ENCODE measurements at places on chromosomes 4 and X. TPM values are rescaled to one million over a fixed set of nuclear protein-coding genes. Genes with fewer than 3 reads are reported as not detected.

DNA sequence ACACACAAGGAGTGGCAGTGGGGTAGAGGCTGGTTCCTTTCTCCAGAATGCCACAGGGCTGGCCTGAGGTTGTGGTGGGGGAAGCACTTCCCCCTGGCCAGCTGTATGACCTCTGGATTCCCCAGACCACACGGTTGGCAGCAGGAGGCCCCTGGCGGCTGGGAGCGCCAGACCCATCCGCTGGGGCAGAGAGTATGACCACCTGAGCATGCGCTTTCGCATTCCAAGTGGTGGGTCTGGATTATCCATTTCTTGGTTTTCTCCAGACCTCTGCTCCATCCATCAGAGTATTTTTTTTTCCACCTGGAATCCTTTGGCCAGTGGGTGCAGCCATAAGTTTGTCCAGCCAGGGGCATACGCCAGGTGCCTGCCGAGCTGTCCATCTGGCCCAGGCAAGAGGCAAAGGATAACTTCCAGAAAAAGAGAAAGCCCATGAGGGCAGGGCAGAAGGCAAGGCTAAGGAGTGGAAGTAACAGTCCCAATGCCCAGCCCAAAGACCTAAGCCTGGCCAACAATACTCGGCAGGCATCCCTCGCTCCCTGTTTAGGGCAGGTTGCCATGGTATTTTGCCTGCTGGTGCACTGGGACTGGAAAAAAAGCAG lies 39.3 kb downstream of the NHSL2 start:
- H3K27ac ChIP-seq: no peak overlapping the region
- no peaks in the 10 kb centered on the region for H3K27me3 ChIP-seq
- no peak for DNase-seq
- no peaks in the 10 kb centered on the region for H3K4me1 ChIP-seq
- no peak overlapping the region for H3K4me3 ChIP-seq

- no peak overlapping the region for H3K27ac ChIP-seq
- H3K27me3 ChIP-seq: no peaks in the 10 kb centered on the region
- H3K4me3 ChIP-seq: no peak overlapping the region
- no peak for DNase-seq
- H3K36me3 ChIP-seq: no peaks in the 10 kb centered on the region
These were observed 145.7 kb upstream of the ESX1 start for GRCh38 chrX:104400387-104400786.

DNA sequence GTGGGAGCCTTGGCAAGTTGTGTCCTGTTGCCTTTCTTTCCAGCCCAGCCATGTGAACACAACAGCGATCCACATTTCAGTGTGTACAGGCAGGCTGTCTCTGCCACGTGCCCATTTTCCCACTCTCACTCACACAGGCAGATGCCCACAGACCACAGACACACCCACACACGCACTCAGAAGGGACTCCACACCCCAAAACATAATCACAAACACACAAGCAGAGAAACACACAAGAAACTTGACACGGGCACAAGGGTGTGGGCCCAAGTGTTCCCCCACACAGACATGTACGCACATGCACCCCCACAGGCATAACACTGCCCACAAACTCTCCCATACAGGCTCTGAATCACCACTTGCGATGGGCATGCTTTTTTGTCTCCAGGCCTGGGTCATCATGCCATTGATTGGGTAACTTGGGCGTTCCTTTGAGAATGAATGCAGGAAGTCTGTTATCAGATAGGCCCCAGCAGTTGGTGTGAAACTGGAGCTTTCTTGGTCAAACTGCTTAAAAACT lies 84.3 kb downstream of the NBDY start:
- no peak overlapping the region for H3K4me3 ChIP-seq
- H3K27ac ChIP-seq: peak overlapping the region; percentile 43
- H3K36me3 ChIP-seq: no peaks in the 10 kb centered on the region
- no peaks in the 10 kb centered on the region for H3K27me3 ChIP-seq
- H3K4me1 ChIP-seq: peaks cover 19% of the 10 kb centered on the region

GRCh38 chr4:150302553-150302952 lies 224.3 kb downstream of the DCLK2 start:
- no peaks in the 10 kb centered on the region for H3K36me3 ChIP-seq
- no peaks in the 10 kb centered on the region for H3K4me1 ChIP-seq
- H3K4me3 ChIP-seq: no peak overlapping the region
- H3K27me3 ChIP-seq: no peaks in the 10 kb centered on the region

DNA sequence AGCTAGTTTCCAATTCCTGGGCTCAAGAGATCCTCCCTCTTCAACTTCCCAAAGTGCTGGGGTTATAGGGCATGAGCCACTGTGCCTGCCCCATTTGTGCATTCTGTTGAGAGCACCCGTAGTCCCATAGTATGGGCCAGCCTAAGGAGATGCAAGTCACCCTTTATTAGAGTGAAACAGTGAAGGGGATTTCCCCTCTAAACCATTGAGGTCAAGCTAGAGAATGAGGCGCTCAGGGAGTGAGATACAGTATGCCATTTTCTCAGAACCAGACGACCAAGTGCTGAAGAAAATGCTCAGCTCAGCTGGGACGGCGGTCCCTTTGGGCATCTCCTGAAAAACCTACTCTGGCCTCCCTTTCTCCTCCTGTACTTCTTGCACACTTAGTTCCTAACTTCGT lies 18.7 kb downstream of the RNF4 start:
- H3K27me3 ChIP-seq: no peaks in the 10 kb centered on the region
- no peak for DNase-seq
- peaks cover 38% of the 10 kb centered on the region for H3K36me3 ChIP-seq

GRCh38 chr4:181645489-181645888 lies 597.7 kb upstream of the TENM3 start:
- H3K4me1 ChIP-seq: no peaks in the 10 kb centered on the region
- no peak overlapping the region for H3K27ac ChIP-seq
- no peaks in the 10 kb centered on the region for H3K27me3 ChIP-seq
- no peaks in the 10 kb centered on the region for H3K36me3 ChIP-seq
- no peak overlapping the region for H3K4me3 ChIP-seq

DNA sequence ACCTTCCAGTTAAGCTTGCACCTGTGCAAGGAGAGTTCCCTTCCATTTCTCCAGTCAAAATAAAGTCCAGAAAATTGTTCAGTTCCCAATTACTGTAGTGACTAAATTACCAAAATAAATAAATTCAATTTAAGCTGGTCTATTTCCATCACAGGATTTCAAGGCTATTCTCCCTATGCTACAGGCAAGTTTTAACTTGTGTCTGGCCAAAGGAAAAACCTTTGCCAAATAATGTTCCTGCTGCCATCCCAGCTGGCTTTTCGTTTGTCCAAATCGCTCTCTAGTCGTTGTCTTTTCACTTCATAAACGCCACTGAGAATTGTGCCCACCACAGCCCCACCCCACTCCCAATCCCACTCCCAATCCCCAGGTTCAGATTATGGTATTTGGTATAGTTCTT lies 2.4 kb downstream of the KCTD8 start:
- H3K27ac ChIP-seq: no peak overlapping the region
- no peaks in the 10 kb centered on the region for H3K36me3 ChIP-seq
- H3K4me3 ChIP-seq: no peak overlapping the region
- peaks cover 28% of the 10 kb centered on the region for H3K4me1 ChIP-seq

DNA sequence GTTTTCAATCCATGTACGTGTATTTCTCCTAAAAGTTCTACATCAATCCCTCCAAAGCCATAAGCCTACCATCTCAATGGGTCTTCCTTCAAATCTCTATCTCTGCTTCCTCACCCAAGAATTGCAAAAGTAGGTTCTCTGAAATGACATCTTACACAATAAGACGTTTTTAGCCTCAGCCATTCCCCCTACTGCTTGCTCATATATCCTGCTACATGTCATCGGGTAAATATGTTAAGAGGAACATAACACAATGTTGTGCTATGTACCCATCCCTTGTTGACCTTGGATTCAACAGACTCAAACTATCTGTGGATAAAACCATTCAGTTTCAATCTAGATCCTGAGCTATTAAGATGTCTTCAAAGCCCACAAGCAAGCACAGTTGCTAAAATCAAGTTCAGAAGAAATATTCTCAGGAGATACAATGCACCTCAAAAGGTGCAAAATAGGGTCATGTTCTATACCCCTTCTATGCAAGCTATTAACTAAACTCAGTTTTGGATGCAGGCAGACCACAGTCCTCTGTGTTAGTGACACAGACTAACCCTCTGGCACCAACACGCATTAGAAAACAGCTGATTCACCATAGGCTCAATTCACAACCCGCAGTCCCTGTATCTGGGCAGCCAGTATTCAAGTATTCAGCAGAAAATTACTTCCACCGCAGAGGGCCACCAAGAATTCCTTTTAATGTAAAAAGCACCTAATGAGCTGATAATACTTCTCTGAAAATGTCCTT lies 56.8 kb downstream of the CD99L2 start:
- DNase-seq: no peak

DNA sequence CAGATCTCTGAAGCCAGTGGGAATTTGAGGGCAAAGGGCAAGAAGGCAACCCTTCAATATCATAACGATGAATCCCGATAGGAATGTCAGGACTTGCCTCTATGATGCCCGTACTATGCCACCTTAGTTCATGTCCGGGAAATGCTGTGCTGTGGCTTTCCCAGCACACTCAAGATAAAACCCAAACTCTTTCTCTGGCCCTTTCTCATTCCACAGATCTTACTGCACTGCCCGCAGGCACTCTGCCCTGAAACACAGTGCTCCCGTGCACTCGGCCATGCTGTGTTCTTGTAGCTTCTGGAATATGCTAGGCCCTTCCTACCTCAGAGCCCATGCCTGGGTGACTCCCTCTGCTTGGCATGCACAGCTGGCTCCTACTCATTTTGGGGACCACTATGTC lies 26.3 kb downstream of the SORCS2 start:
- no peak overlapping the region for H3K27ac ChIP-seq
- H3K27me3 ChIP-seq: no peaks in the 10 kb centered on the region
- no peak for DNase-seq
- no peaks in the 10 kb centered on the region for H3K4me1 ChIP-seq
- no peak overlapping the region for H3K4me3 ChIP-seq

DNA sequence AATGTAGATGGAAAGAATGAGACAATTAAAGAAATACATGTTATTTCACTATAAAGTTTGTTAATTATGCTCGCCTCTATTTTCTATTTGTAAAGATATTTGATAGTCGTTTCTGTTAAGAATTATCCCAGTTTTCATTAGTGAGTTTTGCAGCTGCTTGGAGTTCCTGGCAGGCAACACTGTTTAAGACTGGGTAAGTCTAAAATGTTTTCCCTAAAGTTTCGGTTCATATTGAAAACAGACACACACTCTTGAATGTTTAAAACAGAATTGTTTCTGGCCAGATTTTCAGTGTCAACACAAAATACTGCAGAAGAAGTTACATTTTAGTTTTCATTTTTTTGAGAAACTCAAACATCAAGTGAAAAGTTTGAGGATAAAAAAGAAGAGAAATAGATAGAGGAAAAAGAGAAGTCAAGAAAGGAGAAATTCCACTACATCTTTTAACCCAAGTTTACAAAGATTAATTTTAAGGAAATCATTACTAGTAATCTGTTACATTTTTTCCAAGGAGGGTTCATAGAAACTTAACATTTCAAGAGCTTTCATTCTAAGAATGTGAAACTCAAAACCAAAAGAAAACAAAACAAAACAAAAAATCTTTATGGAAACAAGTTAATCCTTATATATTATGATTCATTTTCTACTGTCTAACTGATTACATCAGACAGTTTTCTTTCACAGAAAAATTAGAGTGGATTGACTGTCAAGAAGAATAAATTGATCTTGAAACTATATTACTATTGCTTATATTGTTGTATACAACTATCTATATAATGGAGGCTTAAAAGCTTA lies 305.5 kb downstream of the FAT4 start:
- H3K4me1 ChIP-seq: no peaks in the 10 kb centered on the region
- no peaks in the 10 kb centered on the region for H3K36me3 ChIP-seq
- DNase-seq: no peak
- H3K27me3 ChIP-seq: no peaks in the 10 kb centered on the region

DNA sequence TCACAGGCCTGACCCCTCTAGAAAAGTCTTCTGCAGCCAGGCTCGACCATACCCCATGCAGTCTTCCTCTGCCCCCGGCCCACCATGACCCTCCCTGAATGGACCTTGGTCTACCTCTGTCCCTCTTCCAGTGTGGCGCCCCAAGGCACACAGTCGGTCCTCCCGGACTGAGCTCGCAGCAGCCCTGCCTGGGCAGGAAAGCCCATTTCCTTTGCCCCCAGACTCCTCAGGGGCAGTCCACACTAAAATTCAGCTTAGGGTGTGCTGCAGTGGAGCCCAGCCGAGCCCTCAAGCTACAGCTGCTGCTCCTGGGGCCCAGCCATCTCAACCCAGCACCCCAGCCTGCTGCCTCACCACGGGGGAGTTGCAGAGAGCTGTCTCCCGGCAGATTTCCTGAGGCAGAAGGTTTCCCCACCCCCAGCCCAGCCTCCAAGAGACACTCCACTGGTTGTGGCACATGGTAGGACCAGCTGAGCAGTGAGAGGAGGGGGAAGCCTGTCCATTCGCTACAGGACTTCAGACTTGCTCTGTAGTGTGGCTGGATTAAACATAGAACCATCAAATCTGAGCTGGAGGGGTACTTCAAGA lies 37.5 kb upstream of the IQSEC2 start:
- H3K27me3 ChIP-seq: peaks cover 38% of the 10 kb centered on the region
- H3K27ac ChIP-seq: no peak overlapping the region
- H3K36me3 ChIP-seq: no peaks in the 10 kb centered on the region
- H3K4me3 ChIP-seq: no peak overlapping the region
- no peak for DNase-seq

- H3K27ac ChIP-seq: no peak overlapping the region
- no peaks in the 10 kb centered on the region for H3K36me3 ChIP-seq
- H3K4me3 ChIP-seq: no peak overlapping the region
- H3K27me3 ChIP-seq: no peaks in the 10 kb centered on the region
- no peak for DNase-seq
- no peaks in the 10 kb centered on the region for H3K4me1 ChIP-seq
These were observed 9.9 kb upstream of the ANAPC4 start for GRCh38 chr4:25367004-25367621.

GRCh38 chr4:178633263-178633662 lies 1191.0 kb upstream of the AGA start:
- H3K27ac ChIP-seq: no peak overlapping the region
- no peaks in the 10 kb centered on the region for H3K4me1 ChIP-seq
- H3K4me3 ChIP-seq: no peak overlapping the region
- no peak for DNase-seq
- H3K27me3 ChIP-seq: no peaks in the 10 kb centered on the region
- H3K36me3 ChIP-seq: no peaks in the 10 kb centered on the region

- no peaks in the 10 kb centered on the region for H3K27me3 ChIP-seq
- no peak overlapping the region for H3K4me3 ChIP-seq
- H3K27ac ChIP-seq: no peak overlapping the region
- no peaks in the 10 kb centered on the region for H3K4me1 ChIP-seq
These were observed 983.1 kb upstream of the PABPC4L start for GRCh38 chr4:135184715-135185114.

DNA sequence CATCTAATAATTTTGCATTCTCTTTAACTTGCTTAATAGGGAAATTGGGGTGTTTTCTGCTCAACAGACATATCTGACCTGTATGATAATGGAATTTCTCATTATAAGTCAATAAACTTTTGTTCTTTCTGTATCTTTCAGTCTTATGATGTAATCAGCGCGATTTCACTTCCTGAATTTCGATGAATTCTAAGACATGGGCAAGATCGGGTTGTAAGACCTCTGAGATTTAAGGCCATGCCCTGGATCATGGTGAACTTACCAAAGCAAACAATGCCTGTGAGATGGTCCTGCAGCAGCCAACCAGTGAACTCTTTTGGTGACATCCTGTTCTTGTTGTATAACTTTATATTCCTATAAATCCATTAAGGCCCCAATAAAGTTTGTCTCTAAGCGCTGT lies 88.1 kb downstream of the NBDY start:
- H3K36me3 ChIP-seq: no peaks in the 10 kb centered on the region
- no peak for DNase-seq
- peaks cover 17% of the 10 kb centered on the region for H3K4me1 ChIP-seq
- H3K27me3 ChIP-seq: no peaks in the 10 kb centered on the region
- no peak overlapping the region for H3K27ac ChIP-seq

GRCh38 chrX:39577985-39578869 lies 519.5 kb downstream of the BCOR start:
- H3K27me3 ChIP-seq: no peaks in the 10 kb centered on the region
- H3K27ac ChIP-seq: no peak overlapping the region
- H3K4me3 ChIP-seq: no peak overlapping the region
- peak; percentile 78 for DNase-seq

Gene WAS
- total RNA-seq: 99.8 TPM

Gene TMSB15C
- 3.5 TPM for total RNA-seq

Gene NMU
- not detected for total RNA-seq

All from spleen (tissue), 13 donors.